ENCODE measurements at places on chromosomes 6 and 20.

GRCh38 chr6:8839626-8840025 lies 404.3 kb upstream of the SLC35B3 start:
- DNase-seq, result no peak

DNA sequence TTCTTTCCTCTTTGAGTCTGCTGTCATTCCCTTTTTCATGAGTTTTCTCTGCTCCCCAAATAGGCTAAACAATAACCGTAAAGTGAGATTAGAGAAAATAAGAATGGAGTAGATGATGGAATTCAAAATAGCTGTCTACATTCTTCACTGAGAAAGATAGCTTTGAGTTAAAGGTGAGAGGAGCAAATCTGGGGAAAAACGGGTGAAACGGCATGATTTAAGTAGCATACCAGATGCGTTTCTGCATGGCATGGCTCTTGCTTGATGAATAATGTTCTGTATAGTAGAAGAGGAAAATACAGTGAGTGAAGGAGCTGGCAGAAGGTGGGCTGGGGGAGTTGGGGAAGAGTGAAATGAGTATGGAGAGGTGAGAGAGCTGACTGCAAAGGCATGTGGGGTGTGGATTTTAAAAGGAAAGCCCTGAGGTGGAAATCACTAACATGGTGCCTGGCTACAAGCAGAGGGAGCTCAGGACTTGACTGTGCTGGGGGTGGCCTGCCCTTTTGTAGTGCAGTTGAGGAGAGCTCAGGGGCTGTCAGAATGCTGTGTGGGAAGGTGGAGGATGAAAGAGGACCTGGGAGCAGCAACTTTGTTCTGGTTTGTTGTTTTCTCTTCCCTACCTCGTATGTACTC lies 8.8 kb downstream of the BICRAL start:
- DNase-seq, result no peak

GRCh38 chr6:77337392-77337791 lies 125.9 kb downstream of the HTR1B start:
- no peak for DNase-seq

- no peak for DNase-seq
Measured at GRCh38 chr6:158018851-158019361, 37.2 kb downstream of the SYNJ2 start.

DNA sequence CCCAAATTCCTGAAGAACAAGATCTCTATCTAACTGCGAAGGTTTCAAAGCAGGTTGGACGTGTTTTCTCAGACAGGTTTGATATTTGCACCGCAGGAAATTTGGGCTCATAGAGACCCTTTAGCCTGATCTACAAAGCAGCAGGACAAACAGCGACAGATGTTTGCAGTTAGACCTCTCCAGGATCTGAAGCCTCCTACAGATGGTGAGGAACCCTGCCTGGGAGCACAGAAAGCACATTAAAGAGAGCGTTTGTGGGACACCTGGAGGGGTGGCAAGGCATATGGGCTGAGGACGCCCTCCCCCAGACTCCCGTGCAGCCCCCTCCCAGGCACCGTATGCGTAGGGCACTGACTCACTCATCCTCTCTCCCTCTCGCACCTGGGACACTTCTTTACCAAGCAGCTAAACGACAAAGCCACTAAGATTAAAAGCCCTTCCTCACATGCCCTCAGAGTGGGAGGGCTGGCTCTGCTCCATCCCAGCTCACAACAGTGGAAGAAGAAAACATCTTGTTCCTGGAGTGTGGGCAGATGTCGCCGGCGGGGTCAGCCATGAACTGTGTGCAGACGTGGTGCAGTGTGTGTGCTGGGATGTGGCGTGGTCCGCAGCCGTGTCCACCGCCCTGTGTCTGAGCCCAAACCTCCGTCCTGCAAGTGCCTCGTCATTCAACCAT lies 249.7 kb upstream of the AFDN start:
- DNase-seq, result no peak

DNA sequence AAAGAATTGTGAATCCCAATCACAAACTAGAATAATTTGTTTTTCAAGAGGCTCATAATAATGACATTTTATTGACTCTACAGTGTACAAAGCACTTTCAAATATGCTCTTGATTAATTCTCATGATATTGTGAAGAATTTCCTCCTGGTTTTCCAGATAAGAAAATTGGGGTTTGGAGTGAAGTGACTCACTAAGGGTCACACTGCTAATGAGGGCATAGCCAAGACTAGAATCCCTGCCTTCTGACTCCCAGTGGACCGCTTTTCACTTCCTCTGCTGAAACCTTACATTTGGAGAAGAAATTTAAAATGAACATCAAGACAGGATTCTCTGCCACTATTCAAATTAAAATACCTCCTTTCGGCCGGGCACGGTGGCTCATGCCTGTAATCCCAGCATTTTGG lies 38.3 kb upstream of the LTV1 start:
- DNase-seq, result no peak

DNA sequence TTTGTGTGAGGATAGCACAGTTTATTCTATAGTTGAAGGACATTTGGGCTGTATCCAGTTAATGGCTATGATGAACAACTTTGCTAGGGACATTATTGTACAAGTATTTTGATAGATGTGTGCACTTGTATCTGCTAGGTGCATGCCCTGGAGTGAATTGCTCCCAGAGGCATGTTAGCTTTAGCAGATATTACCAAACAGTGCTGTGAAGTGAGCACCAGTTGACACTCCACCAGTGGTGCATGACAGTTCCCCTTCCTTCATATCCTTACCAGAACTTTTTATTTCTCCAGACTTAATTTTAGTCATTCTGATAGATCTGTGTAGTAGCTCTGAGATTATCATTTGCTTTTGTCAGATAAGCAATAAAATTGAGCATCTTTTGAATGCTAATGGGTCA lies 48.9 kb upstream of the ENPP5 start:
- DNase-seq, result no peak

DNA sequence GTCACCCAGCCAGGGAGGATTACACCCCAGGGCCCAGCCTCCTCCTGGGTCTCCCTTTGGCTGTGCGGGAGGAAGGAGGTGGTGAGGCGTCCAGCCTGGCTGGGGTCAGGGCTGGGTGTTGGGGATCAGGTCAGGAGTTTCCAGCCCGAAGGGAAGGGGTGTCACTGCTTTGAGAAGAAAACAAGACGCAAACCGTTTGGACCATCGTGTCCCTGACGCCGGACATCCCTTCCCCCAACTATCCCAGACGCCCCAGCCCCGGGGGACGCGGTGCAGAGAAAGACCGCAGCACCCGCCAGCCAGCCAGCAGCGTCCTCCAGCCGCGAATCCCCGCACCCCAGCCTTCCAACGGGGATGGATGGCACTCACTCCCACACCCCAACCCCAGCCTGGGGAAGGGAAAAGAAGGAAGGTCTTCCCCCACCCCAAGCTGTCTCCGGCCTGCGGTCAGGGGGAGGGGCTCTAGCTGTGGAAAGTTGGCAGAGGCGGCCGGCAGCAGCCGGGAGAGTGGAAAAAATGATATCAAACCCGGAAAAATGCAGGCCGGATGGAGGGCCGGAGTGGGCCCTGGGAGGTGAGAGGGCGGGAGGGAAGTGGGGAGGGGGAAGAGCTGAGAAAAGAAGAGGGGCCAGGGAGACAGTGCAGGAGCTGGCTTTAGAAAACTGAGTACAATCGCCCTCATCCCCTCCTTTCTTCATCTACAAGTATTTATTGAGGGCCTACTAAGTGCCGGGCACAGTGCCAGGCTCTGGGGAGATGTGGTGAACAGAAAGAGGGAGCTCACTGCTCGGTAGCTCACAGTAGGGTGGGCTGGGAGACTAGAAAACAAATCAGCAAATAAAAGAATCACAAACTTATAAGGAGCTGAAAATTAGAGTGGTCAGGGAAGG lies 10.6 kb downstream of the REM1 start:
- DNase-seq, result no peak

GRCh38 chr6:13491538-13491937 lies 4.1 kb upstream of the GFOD1 start:
- no peak for DNase-seq
